ENCODE measurements at places on chromosomes 6 and 20. TPM values are rescaled to one million over a fixed set of nuclear protein-coding genes. Genes with fewer than 3 reads are reported as not detected.

Gene ANGPT4
- not detected for total RNA-seq

Gene SPDEF
- total RNA-seq = not detected

Gene NHSL1
- 0.54 TPM for total RNA-seq

Gene HTR1B
- not detected for total RNA-seq

GRCh38 chr20:40521962-40522361 is 167.1 kb downstream of the MAFB start:
- DNase-seq = no peak

- DNase-seq = no peak
Observed at GRCh38 chr6:11805259-11806053, 26.9 kb upstream of the ADTRP start.

- no peak for DNase-seq
Observed at GRCh38 chr6:72739368-72739779, 117.5 kb downstream of the KCNQ5 start.

- no peak for DNase-seq
Observed at GRCh38 chr6:28757429-28758045, 166.2 kb downstream of the TRIM27 start.

- DNase-seq = no peak
Observed at GRCh38 chr20:47352332-47353238, 3.9 kb downstream of the ZMYND8 start.

Measured in activated CD4-positive, alpha-beta T cell treated with anti-CD3 and anti-CD28 coated beads, Interleukin-2, amount 10 ng/mL, durations not matched to agents 7 days and 5 days (primary cell).